ENCODE measurements at places on chromosomes 3 and 15. TPM values are rescaled to one million over a fixed set of nuclear protein-coding genes. Genes with fewer than 3 reads are reported as not detected.

The SENP8 gene
- 2.5 TPM for total RNA-seq

The SLCO3A1 gene
- total RNA-seq, result 20.6 TPM

The LMAN1L gene
- not detected for total RNA-seq

The LRRC28 gene
- 12.9 TPM for total RNA-seq

The NEIL1 gene
- total RNA-seq, result 2.5 TPM

The STRA6 gene
- total RNA-seq, result 78.9 TPM

The FSIP1 gene
- total RNA-seq, result 1.6 TPM

Data from A549 treated with Hydrocortisone at 1 μM for 4 hours (cell line).